Frontal cortex (tissue), 4 donors: ENCODE measurements at places on chromosomes 4 and X. TPM values are rescaled to one million over a fixed set of nuclear protein-coding genes. Genes with fewer than 3 reads are reported as not detected.

GRCh38 chrX:100928660-100929613 is at the start of gene XKRX:
Gene XKRX, minus strand, starts transcription at chrX:100928917. Its CDS starts 613 bp downstream, at chrX:100928304.
- DNase-seq, result peak; percentile 16

- peak; percentile 14 for DNase-seq
These were observed 157.8 kb upstream of the TTC29 start for GRCh38 chr4:147103403-147103946.

DNA sequence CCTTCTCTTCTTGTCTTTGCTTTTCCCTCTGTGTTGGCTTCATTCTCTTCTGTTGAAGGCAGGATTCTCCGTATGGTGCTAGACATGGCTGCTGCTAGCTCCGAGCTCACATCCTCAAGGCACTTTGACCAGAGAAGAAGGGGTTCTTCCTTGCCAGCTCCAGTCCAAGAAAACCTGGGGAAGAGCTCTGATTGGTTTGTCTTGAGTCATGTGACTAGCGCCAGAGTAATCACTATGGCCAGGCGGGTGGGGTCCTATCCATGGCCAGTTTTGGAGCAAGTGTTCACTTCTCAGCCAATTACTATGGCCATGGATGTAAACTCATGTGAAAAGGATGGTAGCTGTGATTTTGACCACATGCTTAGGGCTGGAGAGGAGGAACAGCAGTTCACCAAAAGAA is 74.2 kb downstream of the CT47B1 start:
- no peak for DNase-seq

DNA sequence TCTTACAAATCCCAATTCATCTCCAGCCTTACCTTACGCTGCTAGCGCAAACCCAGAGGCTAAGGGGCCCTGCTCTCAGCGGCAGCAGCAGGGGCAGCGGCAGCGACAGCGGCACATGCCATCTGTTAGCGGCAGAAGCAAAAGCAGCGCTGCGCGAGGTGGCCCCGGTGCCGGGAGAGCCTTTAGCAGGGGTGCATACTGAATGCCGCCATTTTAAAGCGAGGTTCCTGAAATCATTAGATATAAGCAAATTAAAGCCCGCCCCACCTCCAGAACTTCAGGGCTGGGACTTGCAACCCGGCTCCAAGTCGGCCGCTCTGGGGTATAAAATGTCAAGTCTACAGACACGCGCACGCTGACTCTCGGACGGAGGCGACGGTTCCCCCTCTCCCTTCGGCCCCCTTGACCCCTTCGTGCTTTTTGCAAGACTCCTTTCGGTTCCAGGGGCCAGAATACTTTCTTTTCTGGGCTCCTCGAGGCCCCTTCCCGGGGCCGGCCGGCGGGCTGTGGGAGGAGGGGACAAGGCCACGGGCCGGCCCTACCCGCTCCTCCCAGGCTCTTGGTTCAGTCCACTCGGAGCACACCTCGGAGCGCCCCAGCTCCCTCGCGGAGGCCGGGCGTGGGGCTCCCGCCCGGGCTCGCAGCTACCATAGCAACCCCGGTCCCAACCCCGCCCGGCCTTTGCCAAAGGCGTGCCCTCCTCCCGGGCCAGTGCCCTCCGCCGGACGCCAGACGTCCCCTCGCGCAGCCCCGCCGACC is at the start of gene MBNL3:
MBNL3 (minus strand) TSS at position 220 of the 759 bp plus-strand sequence. CDS start 49,427 bp downstream, outside the sequence.
- DNase-seq, result peak; percentile 31

DNA sequence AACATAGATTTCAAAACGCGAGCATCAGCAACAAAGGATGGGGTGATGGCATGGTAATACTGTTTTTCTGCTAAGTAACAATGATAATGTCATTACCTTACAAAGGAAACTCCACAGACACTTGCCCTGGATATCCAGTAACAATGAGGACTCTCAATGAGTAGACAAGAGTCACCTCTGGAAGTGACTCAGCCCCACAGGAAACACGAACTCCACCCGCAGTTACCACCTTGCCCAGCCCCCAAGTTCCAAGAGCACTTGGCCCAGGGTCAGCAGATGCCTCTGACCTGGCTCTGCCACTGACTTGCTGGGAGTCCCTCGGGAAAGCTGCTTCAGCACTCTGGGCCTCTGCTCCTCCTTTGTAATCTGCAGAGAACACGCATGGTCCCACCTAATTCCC is 110.3 kb upstream of the MAP3K15 start:
- DNase-seq, result no peak

GRCh38 chr4:69830192-69830559 is 29.8 kb downstream of the SULT1E1 start:
- DNase-seq, result no peak

DNA sequence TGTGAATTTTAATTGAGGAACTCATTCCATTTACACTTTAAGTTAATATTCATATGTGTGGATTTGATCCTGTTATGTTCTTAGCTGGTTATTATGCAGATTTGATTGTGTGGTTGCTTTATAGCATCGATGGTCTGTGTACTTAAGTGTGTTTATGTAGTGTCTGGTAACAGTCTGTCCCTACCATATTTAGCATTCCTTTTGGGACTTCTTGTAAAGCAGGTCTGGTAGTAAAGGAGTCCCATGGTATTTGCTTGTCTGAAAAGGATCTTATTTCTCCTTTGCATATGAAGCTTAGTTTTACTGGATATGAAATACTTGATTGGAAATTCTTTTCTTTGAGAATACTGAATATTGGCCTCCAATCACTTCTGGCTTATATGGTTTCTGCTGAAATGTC is 76.6 kb downstream of the KLF8 start:
- DNase-seq, result no peak

CT45A1 gene
- not detected for total RNA-seq

GATA1 gene
- total RNA-seq, result under 0.01 TPM

KDR gene
- total RNA-seq, result 11.0 TPM

SAGE1 gene
- not detected for total RNA-seq

NLRP2B gene
- under 0.01 TPM for total RNA-seq
